ENCODE measurements at places on chromosomes 4 and X. TPM values are rescaled to one million over a fixed set of nuclear protein-coding genes. Genes with fewer than 3 reads are reported as not detected.
A peak's percentile ranks its signal among the peaks of the same experiment; 100 is the strongest.

MID1 gene
- total RNA-seq: 57.0 TPM

GRCh38 chr4:56658528-56658927, 22.6 kb downstream of the HOPX start:
- peaks cover 9% of the 10 kb centered on the region for H3K4me1 ChIP-seq
- H3K36me3 ChIP-seq: no peaks in the 10 kb centered on the region
- no peak for DNase-seq
- no peak overlapping the region for H3K4me3 ChIP-seq

USP17L25 gene
- total RNA-seq: not detected

HSFX3 gene
- total RNA-seq: not detected

- H3K4me1 ChIP-seq: no peaks in the 10 kb centered on the region
- no peak overlapping the region for H3K4me3 ChIP-seq
- no peaks in the 10 kb centered on the region for H3K27me3 ChIP-seq
- no peak for DNase-seq
Observed at GRCh38 chr4:135408109-135408508, 1206.5 kb upstream of the PABPC4L start.

RHOXF2B gene
- total RNA-seq: not detected

DNA sequence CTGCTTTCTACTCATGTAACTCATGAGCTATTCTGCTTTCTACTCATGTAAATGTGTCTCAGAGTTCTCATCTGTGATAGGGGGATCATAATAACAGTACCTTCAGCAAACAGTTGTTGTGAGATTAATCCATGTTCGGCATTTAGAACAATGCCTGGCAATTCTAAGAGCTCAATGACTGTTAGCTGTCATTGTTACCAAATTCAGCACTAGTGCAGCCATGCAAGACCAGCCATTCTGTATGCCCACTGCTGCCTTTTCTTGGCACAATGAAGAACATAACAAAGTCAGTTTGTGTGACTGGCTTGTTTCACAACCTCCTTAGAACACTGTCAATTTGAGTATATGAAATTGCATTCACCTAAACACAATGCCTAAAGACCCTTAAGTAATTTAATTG, 163.2 kb downstream of the ANK2 start:
- no peak overlapping the region for H3K27ac ChIP-seq
- no peaks in the 10 kb centered on the region for H3K4me1 ChIP-seq
- no peak overlapping the region for H3K4me3 ChIP-seq
- H3K36me3 ChIP-seq: no peaks in the 10 kb centered on the region
- no peak for DNase-seq

SLITRK2 gene
- total RNA-seq: not detected

- no peaks in the 10 kb centered on the region for H3K4me1 ChIP-seq
- H3K4me3 ChIP-seq: no peak overlapping the region
- no peaks in the 10 kb centered on the region for H3K27me3 ChIP-seq
Observed at GRCh38 chr4:134001057-134001456, 200.5 kb downstream of the PABPC4L start.

- no peak overlapping the region for H3K27ac ChIP-seq
- H3K4me3 ChIP-seq: no peak overlapping the region
- no peaks in the 10 kb centered on the region for H3K27me3 ChIP-seq
- H3K36me3 ChIP-seq: no peaks in the 10 kb centered on the region
Observed at GRCh38 chr4:153747406-153747955, 12.3 kb downstream of the RNF175 start.

- H3K27me3 ChIP-seq: no peaks in the 10 kb centered on the region
- no peaks in the 10 kb centered on the region for H3K4me1 ChIP-seq
- H3K4me3 ChIP-seq: no peak overlapping the region
- DNase-seq: peak; percentile 73
Observed at GRCh38 chrX:46444011-46444410, 101.2 kb downstream of the ZNF674 start.

POU3F4 gene
- not detected for total RNA-seq

INTS12 gene
- 8.4 TPM for total RNA-seq

- H3K4me3 ChIP-seq: no peak overlapping the region
- H3K27ac ChIP-seq: no peak overlapping the region
- no peaks in the 10 kb centered on the region for H3K27me3 ChIP-seq
Observed at GRCh38 chr4:40656201-40656863, 26.7 kb upstream of the RBM47 start.

DNA sequence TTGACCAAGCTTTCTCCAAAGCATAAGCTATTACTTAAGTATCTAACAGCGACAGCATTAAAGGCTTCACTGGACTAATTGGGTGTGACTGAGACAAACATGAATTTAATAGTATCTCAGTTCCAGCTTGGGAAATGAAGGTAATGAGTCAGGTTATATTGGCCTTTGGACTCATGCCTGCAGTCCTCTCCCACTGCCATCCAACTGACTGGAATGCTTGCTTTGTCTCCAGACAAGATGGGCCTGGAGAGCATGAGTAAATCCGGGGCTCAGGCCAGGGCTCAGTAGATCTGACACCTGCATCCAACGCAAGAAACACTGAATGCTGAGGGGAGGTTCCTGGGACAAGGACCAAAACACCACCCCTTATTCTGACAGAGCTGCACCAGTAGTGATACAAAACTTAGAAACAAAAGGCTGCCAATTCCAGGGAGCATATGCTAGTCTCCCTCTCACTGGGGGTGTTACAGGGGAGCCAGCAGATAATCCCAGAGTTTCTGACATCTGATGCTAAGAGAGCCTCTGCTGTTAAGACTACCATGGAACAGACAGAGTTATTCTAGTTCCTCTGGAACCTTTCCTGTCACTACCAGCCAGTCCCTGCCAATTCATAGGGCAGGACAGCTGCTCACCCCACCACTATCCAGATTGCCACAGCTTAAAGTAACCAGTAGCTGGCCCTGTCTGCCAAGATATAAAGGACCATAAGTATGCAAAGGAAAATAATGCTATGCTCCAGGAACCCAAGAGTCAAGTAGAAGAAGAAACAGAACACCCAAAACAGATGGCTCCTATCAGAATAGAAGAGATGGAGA, 293.8 kb downstream of the IQCM start:
- no peak overlapping the region for H3K27ac ChIP-seq
- H3K36me3 ChIP-seq: no peaks in the 10 kb centered on the region
- no peak overlapping the region for H3K4me3 ChIP-seq
- no peaks in the 10 kb centered on the region for H3K27me3 ChIP-seq

- no peak for DNase-seq
- no peak overlapping the region for H3K4me3 ChIP-seq
- no peaks in the 10 kb centered on the region for H3K27me3 ChIP-seq
- no peak overlapping the region for H3K27ac ChIP-seq
Observed at GRCh38 chrX:75278991-75279390, 5.1 kb downstream of the UPRT start.

DNA sequence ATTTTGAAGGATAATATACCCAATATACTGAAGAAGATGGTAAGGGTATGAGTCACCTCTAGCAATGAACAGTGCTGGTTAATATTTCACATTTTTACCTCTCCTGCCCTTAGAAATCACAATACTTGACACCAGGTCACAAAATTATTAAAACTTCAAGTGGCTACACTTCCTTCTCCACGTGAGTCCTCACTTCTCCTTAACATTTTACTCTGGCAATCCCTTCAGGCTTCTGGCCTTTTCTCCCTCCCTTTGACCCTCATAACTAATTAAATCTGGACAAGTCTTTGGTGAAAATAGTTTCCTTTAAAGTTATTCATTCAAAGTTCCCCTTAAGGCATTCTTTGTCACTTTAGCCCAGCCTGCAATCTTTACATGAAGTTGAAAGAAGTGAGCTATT, 190.4 kb downstream of the UNC5C start:
- H3K4me1 ChIP-seq: no peaks in the 10 kb centered on the region
- no peaks in the 10 kb centered on the region for H3K27me3 ChIP-seq
- H3K36me3 ChIP-seq: no peaks in the 10 kb centered on the region
- H3K27ac ChIP-seq: no peak overlapping the region
- H3K4me3 ChIP-seq: no peak overlapping the region

GRCh38 chr4:166279261-166279660, 406.2 kb downstream of the TLL1 start:
- DNase-seq: no peak
- H3K36me3 ChIP-seq: no peaks in the 10 kb centered on the region
- H3K27me3 ChIP-seq: no peaks in the 10 kb centered on the region
- no peaks in the 10 kb centered on the region for H3K4me1 ChIP-seq
- H3K4me3 ChIP-seq: no peak overlapping the region

- no peaks in the 10 kb centered on the region for H3K4me1 ChIP-seq
- no peaks in the 10 kb centered on the region for H3K36me3 ChIP-seq
- no peak overlapping the region for H3K27ac ChIP-seq
- no peak for DNase-seq
- H3K27me3 ChIP-seq: no peaks in the 10 kb centered on the region
Observed at GRCh38 chr4:68396756-68397155, 46.9 kb upstream of the YTHDC1 start.

PDE6B gene
- total RNA-seq: 8.2 TPM

GRCh38 chr4:109472343-109472761, 38.7 kb downstream of the SEC24B start:
- peak overlapping the region; percentile 70 for H3K27ac ChIP-seq
- H3K4me1 ChIP-seq: peaks cover 13% of the 10 kb centered on the region
- H3K4me3 ChIP-seq: no peak overlapping the region
- peaks cover 11% of the 10 kb centered on the region for H3K36me3 ChIP-seq

TRMT10A gene
- 6.1 TPM for total RNA-seq

GRCh38 chrX:132737743-132738142, 220.7 kb downstream of the HS6ST2 start:
- H3K27me3 ChIP-seq: no peaks in the 10 kb centered on the region
- H3K36me3 ChIP-seq: 0 out of 2 replicates have a peak, but pooled peaks cover 3% of the 10 kb centered on the region
- H3K27ac ChIP-seq: no peak overlapping the region
- H3K4me1 ChIP-seq: peaks cover 28% of the 10 kb centered on the region
- DNase-seq: peak; percentile 36
- H3K4me3 ChIP-seq: no peak overlapping the region

ZNF157 gene
- total RNA-seq: not detected

- H3K4me3 ChIP-seq: peak overlapping the region; percentile 69
- peak overlapping the region; percentile 96 for H3K27ac ChIP-seq
- no peaks in the 10 kb centered on the region for H3K36me3 ChIP-seq
- H3K4me1 ChIP-seq: peaks cover 25% of the 10 kb centered on the region
- no peaks in the 10 kb centered on the region for H3K27me3 ChIP-seq
- peak; percentile 42 for DNase-seq
Observed at GRCh38 chr4:107825072-107825824, 516 bp downstream of the SGMS2 start.
